Femur (tissue), 1 donor: ENCODE measurements at places on chromosomes 6 and 20.
A peak's percentile ranks its signal among the peaks of the same experiment; 100 is the strongest.

DNA sequence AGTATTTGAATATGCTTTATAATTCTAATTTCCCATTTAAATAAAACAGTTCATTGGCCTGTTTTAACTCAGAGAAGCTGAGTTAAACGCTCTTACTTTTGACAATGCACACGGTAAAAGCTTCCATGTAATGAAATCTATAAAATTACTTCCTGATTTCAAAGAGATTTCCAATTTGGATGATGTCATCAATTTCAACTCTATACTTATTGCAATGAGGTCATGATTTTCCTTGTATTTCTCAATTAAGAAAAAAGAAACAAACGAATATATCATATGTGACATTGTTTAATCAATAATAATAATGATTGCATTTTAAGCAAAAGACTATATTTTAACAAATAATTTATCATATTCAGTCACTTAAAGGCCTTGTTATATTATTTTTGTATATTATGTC, 926.1 kb upstream of the MANEA start:
- DNase-seq = no peak

DNA sequence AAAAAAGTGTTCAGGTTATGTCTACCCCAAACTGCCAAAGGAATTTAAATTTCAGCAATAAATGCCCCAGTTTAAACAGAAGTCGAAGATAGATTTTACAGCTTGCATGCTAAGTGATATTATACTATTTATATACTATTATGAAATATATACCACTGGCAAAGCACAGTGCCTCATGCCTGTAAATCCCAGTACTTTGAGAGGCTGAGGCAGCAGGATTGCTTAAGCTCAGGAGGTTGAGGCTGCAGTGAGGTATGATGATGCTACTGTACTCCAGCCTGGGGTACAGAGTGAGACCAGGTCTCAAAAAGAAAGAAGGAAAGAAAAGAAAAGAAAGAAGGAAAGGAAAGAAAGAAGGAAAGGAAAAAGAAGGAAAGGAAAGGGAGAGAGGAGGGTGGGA, 102.1 kb downstream of the MTFR2 start:
- no peak for DNase-seq

- DNase-seq = no peak
These were observed 174.7 kb downstream of the DHX35 start for GRCh38 chr20:39136798-39137197.

- no peak for DNase-seq
These were observed 265.0 kb downstream of the UTRN start for GRCh38 chr6:144549837-144550747.

DNA sequence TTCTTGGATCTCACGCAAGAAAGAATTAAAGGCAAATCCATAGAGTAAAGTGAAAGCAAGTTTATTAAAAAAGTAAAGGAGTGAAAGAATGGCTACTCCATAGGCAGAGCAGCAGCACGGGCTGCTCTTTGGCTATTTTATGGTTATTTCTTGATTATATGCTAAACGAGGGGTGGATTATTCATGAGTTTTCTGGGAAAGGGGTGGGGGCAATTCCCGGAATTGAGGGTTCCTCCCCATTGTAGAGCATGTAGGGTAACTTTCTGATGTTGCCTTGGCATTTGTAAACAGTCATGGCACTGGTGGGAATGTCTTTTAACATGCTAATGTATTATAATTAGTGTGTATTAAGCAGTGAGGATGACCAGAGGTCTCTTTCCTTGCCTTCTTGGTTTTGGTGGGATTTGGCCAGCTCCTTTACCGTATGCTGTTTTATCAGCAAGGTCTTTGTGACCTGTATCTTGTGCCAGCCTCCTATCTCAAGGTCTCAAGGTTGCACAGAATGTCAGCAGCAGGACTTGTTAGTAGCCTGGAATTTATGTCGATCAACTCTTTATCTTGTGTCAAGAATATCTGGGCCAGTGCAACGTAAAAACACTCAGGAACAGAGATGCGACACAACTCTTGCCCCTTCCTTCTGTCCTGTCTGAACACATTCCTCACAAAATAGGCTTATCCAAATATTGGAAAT, 931.4 kb downstream of the QKI start:
- DNase-seq = no peak

DNA sequence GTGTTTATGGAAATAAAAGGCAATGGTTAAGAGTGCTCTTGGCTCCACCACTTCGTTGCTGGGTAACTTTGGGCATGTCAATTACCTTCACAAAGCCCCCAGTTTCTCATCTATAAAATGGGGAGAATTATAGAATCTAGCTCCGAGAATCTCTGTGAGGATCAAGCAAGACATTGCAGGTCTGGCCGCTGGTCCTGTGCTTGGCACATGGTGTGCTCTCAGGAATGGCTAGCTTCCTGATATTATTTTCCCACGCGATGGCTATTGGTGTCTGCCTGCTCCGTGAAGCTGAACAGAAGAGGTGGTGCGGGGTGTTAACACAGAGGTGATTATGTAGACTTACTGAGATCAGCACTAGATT, 57.0 kb downstream of the NOX3 start:
- DNase-seq = no peak

DNA sequence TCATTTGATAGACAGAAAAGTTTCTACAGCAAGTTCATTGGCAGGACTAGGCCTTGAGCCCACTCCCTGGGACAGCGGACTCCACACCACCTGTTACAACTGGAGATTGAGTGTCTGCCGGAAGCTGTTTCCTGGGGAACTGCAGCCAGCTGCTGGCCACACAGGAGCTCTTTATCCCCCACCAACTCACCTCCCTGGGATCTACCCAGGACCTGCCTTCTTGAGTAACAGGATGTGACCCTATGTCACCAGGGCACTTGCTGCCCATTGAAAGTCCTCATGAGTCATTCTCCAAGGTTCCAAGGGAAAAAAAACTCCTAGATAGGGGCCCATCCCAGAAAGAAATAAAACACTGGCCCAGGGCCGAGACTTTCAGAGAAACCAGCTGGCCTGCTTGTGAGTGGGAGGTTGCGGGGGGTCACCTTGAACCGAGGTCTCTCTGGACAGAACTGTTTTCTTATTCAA, 37.4 kb upstream of the SLC9A8 start:
- peak; percentile 69 for DNase-seq

GRCh38 chr6:53603386-53604116, 58.6 kb upstream of the GCLC start:
- no peak for DNase-seq

DNA sequence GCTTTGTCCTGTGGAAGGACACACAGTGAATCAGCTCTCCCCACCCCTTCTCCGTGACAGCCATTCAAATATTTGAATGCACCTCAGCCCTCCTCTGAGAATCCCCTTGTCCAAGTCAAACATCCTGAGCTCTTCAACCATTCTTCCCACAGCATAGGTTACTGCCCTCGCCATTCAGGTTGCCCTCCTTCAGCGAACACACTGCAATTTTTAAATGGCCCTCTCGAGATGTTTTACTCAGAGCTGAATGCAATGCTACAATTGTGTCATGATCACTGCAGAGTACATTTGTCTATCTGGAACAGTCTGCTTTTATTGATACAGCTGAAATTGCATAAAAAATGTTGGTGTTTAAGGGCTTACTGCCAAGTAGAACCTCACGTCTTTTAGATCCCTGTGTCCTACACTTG, 48.9 kb downstream of the SLC2A12 start:
- no peak for DNase-seq

GRCh38 chr6:80769106-80769505, 662.6 kb downstream of the BCKDHB start:
- no peak for DNase-seq

DNA sequence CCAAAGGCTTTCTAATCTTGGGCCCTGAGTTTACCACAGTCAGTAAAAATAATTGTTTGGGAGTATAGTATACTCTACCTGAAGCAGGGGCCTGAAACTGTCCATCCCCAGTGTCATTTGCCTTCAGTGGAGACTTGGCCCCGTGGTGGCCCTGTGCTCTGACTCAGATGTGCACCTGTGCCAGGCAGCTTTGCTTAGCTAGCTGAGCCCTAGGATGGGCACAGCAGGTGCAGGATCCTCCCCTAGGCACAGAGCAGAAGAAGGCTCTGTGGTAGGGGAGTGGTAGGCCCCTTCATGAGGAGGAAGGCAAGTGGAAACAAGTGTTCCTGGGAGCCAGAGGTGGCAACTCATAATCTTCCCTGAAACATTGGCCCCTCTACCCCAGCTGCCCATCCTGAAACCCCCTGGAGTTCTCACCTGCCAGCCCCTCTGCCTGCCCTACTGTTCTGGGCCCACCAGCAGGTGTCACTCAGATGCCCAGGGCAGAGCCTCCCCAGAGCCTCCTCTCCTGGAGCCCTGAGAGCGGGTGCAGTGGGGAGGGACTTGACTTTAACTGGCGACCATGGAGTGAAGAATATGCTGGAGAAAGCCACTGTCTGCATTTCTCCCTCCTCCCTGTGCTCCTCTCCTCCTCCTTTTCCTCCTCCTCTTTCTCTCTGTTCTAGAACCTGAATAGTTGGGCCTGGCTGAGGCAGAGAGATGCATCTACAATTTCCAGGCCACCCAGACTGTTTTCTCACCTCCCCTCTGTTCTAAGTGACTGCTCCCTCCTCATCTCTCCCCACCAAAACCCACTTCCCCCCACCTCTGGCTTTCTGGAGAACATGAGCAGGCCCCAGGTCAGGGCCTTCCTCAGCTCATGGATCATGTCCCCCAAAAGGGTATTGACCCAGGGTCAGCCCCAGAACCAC, 2.9 kb downstream of the CPNE5 start:
- no peak for DNase-seq

GRCh38 chr6:168536196-168536595, 95.2 kb downstream of the SMOC2 start:
- DNase-seq = peak; percentile 8

- DNase-seq = no peak
These were observed 125.2 kb downstream of the KIF6 start for GRCh38 chr6:39599973-39600372.

DNA sequence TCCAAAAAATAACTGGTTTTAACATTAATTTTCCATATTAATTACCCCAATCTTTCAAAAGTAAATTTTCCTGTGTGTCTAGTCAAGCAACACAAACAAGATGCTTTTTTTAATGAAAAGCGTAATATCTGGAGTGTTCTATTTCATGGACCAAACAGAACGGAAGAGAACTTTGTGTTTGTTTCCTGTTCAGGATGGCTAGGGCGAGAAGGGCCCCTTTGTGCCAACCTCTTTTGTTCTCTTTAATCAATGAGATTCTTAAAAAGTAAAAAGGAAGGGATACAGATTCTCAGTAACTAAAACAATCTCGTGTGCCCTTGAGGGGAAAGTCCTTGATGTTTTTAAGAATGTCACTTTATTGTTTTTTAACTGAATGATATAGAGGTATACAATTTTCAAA, 55.7 kb downstream of the GNAS start:
- DNase-seq = no peak

- no peak for DNase-seq
These were observed 159.2 kb downstream of the BMP7 start for GRCh38 chr20:57107208-57107607.

DNA sequence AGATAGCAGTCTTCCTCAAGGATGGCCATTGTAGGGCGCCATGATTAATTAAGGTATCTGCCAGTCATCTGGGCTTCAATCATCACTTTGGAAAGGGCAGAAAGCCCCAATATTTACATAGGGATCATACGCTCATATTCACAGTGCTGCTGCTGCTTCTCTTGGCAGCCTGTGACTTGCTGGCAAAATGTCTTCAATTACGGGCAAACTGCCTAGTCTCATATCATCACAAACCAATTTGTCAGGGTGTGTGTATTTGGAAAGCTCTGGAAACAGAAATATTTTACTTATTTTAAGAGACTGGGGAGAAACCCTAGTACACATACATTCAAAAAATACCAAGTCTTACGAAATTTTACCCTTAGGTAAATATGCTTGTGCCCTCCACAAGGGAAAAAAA, 77.6 kb downstream of the SAMD5 start:
- DNase-seq = peak; percentile 83

DNA sequence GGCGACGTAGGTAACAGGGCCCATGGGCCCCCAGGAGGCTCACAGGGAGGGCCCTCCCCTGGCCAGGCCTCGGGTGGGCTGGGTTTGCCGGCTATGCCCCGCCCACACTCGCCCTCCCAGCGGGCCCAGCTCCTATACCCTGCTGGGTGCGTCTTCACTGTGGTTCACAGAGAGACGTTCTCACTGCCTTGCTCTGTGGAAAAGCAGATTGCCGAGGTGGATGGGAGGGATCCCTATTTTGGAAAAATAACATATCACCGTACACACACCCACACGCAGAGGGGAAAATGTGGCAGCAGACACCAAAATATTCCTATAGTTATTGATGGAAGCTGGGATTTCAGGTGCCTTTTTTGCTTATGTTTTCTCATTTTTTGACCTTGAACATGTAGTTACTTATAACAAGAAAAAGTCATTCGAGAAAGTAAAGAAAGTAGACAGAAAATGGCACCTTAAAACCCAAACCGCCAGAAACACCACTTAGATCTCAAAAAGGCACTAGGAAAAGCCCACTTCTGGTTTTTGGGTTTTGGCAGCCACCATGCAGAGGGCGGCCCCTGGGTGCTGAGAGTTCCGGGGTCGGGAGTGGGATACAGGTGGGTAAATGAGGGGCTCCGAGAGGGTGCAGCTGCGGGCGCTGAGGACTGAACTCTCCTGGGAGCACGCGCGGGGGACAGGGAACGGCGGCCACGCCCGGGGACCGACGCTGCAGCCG, 49.4 kb downstream of the TMEM242 start:
- DNase-seq = peak; percentile 47

GRCh38 chr6:138638604-138639003, 135.0 kb upstream of the CCDC28A start:
- DNase-seq = no peak

- DNase-seq = no peak
These were observed 40.2 kb upstream of the INSM1 start for GRCh38 chr20:20327746-20328145.

- DNase-seq = no peak
These were observed 28.3 kb upstream of the FBXO30 start for GRCh38 chr6:145842693-145843546.

- DNase-seq = no peak
These were observed 24.2 kb downstream of the LHFPL5 start for GRCh38 chr6:35829306-35829705.

- no peak for DNase-seq
These were observed 69.7 kb upstream of the HINT3 start for GRCh38 chr6:125886914-125887313.

- DNase-seq = no peak
These were observed 125.2 kb downstream of the PTPRK start for GRCh38 chr6:128395188-128395587.

DNA sequence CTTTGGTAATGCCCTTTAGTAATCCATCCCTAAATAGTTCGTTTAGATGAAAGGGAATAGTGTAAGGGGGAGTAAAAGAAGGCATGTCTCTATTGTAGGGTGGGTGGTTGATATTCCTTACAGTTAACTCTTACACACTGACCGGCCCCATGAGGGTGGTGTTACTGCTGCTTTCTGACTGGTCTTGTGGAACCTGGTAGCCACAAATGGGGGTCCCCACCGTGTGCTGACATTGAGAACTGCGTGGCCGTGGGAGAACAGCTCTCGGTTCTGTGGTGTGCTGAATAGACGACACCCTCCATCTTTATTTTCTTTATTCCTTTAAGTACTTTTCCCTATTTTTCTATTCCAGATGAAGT, 19.3 kb downstream of the MRAP2 start:
- no peak for DNase-seq

DNA sequence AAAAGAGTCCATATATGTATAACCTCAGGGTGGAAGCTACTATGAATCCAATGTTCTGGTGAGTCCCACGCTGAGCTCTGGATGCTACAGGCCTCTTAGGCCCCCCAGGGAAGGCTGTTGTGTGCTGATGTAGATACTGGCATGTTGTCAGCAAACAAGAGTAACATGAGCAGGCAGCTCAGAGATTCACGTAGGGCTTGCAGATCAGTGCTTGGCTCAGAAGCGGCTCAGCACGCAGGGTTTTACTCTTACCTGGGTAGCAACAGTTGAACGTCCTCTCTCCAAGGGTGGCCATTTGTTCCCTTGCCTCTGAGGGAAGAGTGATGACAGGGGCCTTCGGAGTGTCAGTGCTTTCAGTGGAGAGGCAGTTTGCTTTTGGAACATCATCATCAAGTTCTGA, 93.4 kb downstream of the ZFP64 start:
- DNase-seq = no peak
